Common myeloid progenitor, CD34-positive (primary cell): ENCODE measurements at places on chromosomes 3 and 15.
A peak's percentile ranks its signal among the peaks of the same experiment; 100 is the strongest.

DNA sequence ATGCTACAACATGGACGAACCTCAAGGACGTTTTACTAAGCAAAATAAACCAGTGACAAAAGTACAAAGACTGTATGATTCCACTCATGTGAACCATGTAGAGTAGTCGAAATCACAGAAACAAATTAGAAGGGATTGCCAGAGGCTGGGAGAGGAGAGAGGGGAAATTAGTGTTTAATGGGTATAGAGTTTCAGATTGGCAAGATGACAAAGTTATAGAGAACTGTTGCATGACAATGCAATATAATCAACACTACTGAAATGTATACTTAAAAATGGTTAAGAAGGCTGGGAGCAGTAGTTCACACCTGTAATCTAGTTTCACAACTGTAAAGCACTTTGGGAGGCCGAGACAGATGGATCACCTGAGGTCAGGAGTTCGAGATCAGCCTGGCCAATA is 36.9 kb downstream of the PLS1 start:
- DNase-seq = no peak

DNA sequence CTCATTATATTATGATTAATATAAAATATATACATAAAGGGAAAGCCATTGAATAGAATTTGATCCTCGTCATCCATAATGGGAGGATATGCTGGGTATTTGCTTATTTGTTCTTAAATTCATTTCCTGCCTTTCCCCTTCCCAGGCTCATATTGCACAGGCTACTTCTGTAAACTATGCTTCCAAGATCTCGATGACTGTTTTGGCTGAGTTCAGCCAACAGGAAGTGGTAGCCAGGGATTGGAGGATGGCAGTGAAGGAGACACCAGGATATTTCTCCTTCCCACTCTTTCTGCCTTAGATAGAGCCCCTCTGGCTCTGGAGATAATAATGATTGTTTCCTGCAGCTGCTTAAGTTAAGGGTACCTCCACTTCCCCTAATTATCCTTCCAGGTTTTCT is 44.3 kb upstream of the DYNC1LI1 start:
- no peak for DNase-seq

DNA sequence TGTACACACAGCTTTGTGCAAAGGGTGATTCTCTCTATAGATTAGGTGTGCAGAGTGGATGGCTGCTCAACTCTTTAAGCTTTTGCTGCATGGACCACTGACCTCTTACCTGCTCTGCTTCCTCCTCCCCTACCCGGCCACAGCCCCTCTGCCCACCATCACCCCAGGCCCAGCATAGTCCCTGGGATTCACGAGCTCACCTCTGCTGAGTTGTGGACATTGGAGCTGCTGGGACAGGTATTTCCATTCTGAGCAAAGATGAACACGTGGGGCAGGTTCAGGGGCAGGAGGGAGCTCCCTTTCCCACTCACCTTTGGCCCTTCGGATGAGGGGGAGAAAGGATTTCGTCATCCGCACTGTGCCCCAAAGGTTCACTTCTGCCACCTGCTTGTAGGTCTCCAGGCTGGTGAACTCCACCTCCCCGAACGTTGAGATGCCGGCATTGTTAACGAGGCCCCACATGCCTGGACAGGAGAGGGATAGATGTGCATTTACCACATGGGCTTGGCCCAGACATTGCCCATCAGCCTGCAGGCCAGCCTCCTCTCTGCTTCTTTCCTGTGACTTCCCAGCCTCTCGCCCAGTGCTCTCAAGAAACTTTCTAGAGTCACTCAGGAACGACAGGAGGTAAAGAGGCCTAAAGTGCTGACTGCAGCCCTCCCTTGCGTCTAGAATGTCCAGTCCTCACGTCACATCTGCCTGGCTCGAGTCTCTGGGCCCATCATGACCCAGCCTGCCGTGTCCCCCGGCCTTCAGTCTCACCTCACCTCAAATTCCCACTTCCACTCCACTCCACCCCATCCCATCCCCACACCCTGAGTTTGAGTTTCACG is 41.6 kb downstream of the BDH1 start:
- no peak for DNase-seq

DNA sequence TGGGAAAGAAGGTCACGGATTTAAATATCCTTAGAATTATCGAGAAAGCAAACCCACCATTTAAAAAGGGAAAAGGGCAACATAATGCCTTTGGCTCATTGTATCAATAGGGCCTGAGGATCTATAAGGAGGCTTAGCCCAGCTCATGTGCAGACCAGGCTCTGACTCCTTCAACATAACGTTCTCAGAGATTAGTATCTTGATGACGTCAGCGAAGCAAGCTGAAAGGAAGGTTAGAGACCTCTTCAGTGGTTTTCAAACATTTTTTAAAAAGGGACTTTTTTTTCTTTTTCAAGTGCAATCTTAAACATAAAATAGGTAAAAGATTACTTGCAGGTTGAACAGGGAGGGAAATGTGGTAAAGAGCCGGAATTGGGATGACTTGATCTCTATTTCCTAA is 463.9 kb upstream of the ADAMTS9 start:
- DNase-seq = no peak

- DNase-seq = no peak
These were observed 616.3 kb upstream of the BCHE start for GRCh38 chr3:166453478-166453877.

DNA sequence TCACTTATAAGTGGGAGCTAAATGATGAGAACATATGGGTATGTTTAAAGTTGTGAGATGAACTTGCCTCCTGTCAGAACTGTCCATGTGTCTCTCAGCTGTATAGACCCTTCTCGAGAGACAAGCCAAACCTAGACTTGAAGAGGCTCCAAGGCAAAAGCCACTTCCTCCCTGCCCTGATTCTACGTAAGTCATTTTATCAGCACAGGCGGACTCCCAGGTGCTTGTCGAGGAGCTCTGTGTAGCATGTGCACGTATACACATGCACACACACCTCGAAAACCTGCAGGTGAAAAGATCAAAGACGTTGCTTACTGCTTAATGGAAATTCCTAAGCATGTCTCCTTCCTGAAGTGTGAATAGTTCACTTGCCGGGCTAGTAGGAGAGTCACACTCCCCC is 5.6 kb upstream of the CLEC3B start:
- no peak for DNase-seq

- DNase-seq = no peak
These were observed 35.4 kb upstream of the XCR1 start for GRCh38 chr3:46062679-46063078.

DNA sequence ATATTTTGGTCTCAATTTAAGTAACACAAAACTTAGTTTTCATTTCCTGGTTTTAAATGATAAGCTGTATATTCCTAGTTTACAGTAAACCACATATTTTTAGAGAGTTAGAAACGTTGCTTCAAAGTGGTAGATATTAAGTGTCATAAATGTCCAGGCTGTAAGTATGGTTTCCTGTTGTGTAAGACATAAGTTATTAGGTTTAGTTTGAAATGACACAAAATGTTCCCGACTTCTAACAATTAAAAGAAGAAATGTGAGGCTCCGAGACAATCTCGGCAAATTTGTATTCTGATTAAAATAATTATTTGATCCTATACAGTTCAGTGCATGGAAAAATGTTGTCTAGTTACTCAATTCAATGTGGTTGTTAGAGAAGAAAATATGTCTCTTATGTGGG is 387.3 kb downstream of the EPHA3 start:
- no peak for DNase-seq

- DNase-seq = no peak
These were observed 12.4 kb downstream of the ATR start for GRCh38 chr3:142566096-142566495.

DNA sequence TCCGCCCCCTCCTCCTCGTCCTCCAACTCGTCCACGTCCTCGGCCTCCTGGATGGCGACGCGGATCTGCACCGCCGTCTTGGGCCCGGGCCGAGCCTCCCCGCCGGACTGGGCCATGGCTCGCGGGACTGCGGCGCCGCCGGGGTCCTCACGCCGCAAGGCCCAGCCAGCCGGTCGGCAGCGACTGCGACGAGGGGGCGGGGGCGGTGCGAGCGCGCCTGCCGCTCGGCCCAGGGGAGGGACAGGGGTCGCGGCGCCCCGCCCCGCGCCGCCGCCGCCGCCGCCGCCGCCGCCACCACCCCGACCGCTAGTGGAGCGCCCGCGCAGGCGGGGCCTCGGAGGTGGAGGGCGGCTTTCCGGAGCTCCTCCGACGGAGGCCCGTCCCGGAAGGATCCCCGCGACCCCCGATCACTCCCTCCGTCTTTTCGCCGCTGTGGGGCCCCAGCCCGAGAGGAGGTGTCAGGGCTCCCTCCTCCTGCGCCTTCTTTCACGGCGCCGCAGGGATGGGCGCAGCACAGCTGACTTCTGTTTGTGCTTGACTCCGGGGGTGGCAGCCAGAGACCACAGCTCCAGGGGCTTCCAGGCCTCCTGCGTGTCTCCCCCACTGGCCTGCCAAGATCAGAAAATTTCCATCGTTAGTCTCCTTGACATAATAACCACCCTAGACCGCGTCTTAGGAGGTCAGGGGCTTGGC is at the start of gene LARP6:
Gene LARP6 (minus strand): TSS at position 185 of the 693 bp plus-strand sequence. CDS start 69 bp downstream, at position 116.
- DNase-seq = peak; percentile 50
